Neural crest cell (in vitro differentiated cells): ENCODE measurements at places on chromosomes 16 and 17.

DNA sequence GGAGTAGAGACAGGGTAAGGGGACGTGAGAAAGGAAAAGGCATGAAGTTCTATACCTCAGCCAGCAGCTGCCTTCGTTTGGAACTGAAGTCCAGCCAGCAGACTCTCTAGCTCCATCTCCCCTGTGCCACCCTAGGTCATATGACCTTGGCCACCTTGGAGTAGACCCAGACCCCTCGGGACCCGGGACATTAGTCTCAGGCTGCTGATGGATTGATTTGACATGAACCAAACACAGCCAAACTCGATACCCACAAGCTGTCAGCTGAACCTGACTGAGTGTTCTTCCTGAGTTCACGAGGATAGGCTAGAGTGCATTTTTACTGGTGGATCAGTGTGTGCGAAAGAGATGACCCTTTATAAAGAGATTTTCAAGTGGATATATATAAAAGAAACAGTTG is 68.5 kb downstream of the YPEL2 start:
- DNase-seq, result no peak
- H3K36me3 ChIP-seq, result peaks cover 6% of the 10 kb centered on the region
- no peak overlapping the region for H3K27ac ChIP-seq
- H3K27me3 ChIP-seq, result no peaks in the 10 kb centered on the region

- DNase-seq, result no peak
- no peak overlapping the region for H3K27ac ChIP-seq
- no peaks in the 10 kb centered on the region for H3K36me3 ChIP-seq
- peak overlapping the region; percentile 22 for H3K4me3 ChIP-seq
- peaks cover 30% of the 10 kb centered on the region for H3K4me1 ChIP-seq
- H3K27me3 ChIP-seq, result peaks cover 3% of the 10 kb centered on the region
These were observed 6.1 kb upstream of the PDP2 start for GRCh38 chr16:66874079-66874775.

DNA sequence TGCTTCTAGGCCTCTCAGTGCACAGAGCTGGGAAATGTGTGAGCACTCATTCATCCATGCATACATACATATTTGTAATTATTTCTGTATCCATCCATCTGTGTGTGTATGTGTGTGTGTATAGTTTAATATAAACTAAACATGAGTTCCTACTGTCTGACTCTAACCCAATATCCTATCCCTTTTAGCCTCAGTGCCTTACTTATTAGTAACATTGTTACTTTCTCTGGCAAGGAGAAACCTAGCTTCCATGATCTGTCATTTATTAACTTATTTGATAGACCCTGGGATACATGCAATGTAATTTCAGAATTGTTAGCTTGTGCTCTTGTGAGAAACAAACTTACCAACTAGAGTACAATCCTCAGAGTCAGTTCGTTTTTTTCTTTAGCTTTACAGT is 59.0 kb upstream of the WSCD1 start:
- H3K4me1 ChIP-seq, result peaks cover 6% of the 10 kb centered on the region
- no peak overlapping the region for H3K4me3 ChIP-seq
- H3K27me3 ChIP-seq, result no peaks in the 10 kb centered on the region
- H3K27ac ChIP-seq, result no peak overlapping the region
- H3K36me3 ChIP-seq, result no peaks in the 10 kb centered on the region

DNA sequence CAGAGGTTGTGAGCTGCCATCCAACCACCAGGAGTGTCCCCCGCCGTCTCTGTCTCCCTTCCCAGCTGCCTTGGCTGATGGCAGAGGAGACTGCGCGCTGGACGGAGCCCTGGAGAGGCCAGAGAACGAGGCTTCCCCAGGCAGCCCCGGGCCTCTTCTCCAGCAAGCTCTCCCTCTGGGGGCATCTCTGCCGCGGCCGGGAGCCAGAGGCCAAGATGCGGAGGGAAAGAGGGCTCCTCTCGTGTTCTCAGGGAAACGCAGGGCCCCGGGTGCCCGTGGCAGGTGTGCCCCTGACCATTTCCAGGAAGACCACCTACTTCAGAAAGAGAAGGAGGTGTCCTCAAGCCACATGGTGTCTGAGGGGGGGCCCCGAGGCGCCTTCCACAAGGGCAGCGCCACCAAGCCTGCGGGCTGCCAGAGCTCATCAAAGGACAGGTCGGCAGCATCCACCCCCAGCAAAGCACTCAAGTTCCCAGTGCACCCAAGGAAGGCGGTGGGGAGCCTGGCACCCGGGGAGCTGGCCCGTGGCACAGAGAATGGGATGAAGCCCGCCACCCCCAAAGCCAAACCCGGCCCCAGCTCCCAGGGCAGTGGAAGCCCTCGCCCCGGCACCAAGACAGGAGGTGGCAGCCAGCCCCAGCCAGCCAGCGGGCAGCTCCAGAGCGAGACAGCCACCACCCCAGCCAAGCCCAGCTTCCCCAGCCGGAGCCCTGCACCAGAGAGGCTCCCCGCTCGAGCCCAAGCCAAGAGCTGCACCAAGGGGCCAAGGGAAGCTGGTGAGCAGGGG is 14.8 kb upstream of the ZFPM1 start:
- no peak overlapping the region for H3K4me3 ChIP-seq
- no peak for DNase-seq
- H3K36me3 ChIP-seq, result no peaks in the 10 kb centered on the region
- H3K27ac ChIP-seq, result no peak overlapping the region
- H3K27me3 ChIP-seq, result no peaks in the 10 kb centered on the region
- no peaks in the 10 kb centered on the region for H3K4me1 ChIP-seq

DNA sequence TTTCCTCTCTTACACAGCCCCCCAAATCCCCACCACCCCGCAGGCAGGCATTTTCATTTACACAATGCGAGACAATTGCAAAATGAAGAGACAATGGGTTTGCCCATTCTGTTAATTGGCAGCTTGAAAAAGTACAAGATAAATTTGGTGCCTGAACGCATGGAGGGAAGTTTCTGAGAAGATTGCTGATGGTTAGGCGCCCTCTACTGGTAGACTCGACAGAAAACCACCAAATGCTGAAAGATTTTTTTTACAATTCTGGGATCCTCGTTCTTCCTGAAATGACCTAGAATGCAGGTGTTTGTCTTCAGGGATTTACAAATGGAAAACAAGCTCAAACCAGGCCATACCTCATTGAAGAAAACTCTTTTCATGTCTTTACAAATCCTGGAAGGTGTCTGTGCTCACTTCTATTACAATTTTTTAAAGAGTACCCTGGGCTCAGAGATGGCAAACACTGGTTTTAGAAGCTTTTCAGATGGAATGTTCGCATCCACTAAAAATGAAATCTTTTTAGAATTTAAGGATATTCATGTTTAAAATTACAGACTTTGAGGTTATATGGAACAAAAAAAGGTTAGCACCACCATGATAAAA is 338.5 kb downstream of the PMP22 start:
- peaks cover 39% of the 10 kb centered on the region for H3K4me1 ChIP-seq
- no peaks in the 10 kb centered on the region for H3K27me3 ChIP-seq
- DNase-seq, result peak; percentile 63

DNA sequence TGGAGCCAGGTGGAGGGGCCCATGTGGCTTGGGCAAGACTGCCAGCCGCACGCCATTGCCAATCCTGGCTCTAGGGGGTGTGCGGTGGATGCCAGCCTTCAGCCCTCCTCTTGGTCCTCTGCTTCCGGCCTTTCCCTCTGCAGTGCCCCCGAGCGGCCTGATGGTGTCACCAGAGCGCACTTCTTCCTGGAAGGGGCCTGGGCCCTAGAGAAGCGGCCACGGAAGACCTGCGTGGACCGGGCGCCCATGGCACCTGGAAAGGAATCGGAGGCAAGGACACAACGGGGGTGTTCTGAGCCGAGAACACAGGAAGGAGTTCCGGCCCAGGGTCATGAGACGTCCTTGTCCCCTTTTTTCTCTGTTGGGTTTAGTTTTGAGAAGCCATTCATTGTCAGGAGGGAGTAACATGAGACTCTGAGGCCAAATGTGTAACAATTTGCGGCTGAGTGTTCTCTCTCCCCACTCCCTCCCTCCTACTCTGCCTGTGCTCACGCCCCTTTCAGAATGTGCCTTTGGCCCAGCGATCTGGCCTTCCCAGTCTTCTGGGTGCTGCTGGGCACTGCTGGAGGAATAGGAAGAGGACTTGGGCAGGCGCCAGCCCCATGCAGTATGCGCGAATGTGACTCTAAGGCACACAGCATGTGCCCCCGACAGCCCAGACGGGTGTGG is 92.8 kb downstream of the IRX3 start:
- H3K36me3 ChIP-seq, result no peaks in the 10 kb centered on the region
- DNase-seq, result peak; percentile 82
- peak overlapping the region; percentile 50 for H3K27ac ChIP-seq
- no peak overlapping the region for H3K4me3 ChIP-seq
- H3K4me1 ChIP-seq, result peaks cover 25% of the 10 kb centered on the region

- no peak overlapping the region for H3K27ac ChIP-seq
- no peaks in the 10 kb centered on the region for H3K36me3 ChIP-seq
- no peaks in the 10 kb centered on the region for H3K27me3 ChIP-seq
- H3K4me3 ChIP-seq, result no peak overlapping the region
These were observed 10.2 kb downstream of the CRYBA1 start for GRCh38 chr17:29256735-29257466.

GRCh38 chr17:80969030-80969673 is 22.5 kb upstream of the CHMP6 start:
- H3K4me1 ChIP-seq, result peaks cover 9% of the 10 kb centered on the region
- H3K27me3 ChIP-seq, result no peaks in the 10 kb centered on the region
- H3K27ac ChIP-seq, result peak overlapping the region; percentile 27
- peaks cover 4% of the 10 kb centered on the region for H3K36me3 ChIP-seq
- no peak for DNase-seq
- H3K4me3 ChIP-seq, result peak overlapping the region; percentile 27

GRCh38 chr16:89934611-89935553 is 11.7 kb downstream of the TUBB3 start:
- no peaks in the 10 kb centered on the region for H3K4me1 ChIP-seq
- no peak for DNase-seq
- H3K27ac ChIP-seq, result no peak overlapping the region
- no peaks in the 10 kb centered on the region for H3K27me3 ChIP-seq
- peaks cover 24% of the 10 kb centered on the region for H3K36me3 ChIP-seq

GRCh38 chr17:44279666-44280391 is 11.9 kb upstream of the SLC4A1 start:
- no peak overlapping the region for H3K27ac ChIP-seq
- peaks cover 16% of the 10 kb centered on the region for H3K27me3 ChIP-seq
- H3K4me3 ChIP-seq, result no peak overlapping the region
- peak; percentile 11 for DNase-seq
- H3K36me3 ChIP-seq, result no peaks in the 10 kb centered on the region
- peaks cover 11% of the 10 kb centered on the region for H3K4me1 ChIP-seq

GRCh38 chr17:30376621-30377452 is 1.9 kb upstream of the CPD start:
- no peak for DNase-seq
- H3K4me1 ChIP-seq, result peaks cover 43% of the 10 kb centered on the region
- H3K27me3 ChIP-seq, result peaks cover 21% of the 10 kb centered on the region
- H3K27ac ChIP-seq, result no peak overlapping the region

GRCh38 chr17:77754956-77755355 is 203.5 kb upstream of the TNRC6C start:
- no peaks in the 10 kb centered on the region for H3K36me3 ChIP-seq
- H3K4me1 ChIP-seq, result no peaks in the 10 kb centered on the region
- H3K27me3 ChIP-seq, result no peaks in the 10 kb centered on the region
- no peak overlapping the region for H3K27ac ChIP-seq

DNA sequence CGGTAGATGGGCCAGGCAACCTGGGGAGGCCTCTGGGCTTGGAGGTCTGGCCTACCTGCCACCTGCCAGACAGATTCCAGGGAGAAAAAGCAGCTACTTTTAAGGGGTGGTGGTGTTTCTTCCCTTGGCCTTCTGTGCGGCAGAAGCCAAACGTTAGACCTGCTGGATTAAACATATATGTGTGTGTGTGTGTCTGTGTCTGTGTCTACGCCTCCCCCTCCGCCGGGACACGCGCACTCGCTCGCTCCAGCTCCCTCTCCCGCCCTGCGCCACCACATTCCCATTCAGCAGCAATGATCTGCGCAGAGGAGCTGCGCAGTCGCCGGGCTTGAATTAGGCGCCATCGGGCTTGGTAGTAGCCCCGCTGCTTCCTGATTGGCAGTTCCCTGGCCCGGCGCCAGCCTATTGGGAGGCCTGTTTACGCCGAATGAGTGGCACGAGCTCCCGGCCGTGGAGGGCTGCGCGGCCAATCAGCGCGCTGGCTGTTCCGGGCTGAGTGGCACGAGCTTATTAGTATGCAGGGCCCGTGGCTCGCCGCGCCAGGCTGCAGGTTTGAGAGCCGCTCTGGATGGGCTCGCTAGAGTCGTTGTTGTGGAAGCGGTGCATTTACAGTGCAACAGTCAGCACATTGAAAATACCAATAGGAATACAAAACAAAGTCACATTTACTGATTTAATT is at the start of gene BAHCC1:
Gene BAHCC1, plus strand, starts transcription at position 537 of the 679 bp plus-strand sequence. CDS start 4,283 bp downstream, outside the sequence.
- peak within 1 kb of the TSS; percentile 96 for H3K27ac ChIP-seq
- H3K4me3 ChIP-seq, result peak within 1 kb of the TSS; percentile 99
- H3K36me3 ChIP-seq, result peaks cover 11% of the 10 kb centered on the region
- DNase-seq, result peak; percentile 97
- peaks cover 56% of the 10 kb centered on the region for H3K4me1 ChIP-seq

GRCh38 chr17:35786941-35787432 is 8.5 kb downstream of the MMP28 start:
- no peak overlapping the region for H3K27ac ChIP-seq
- H3K27me3 ChIP-seq, result peaks cover 37% of the 10 kb centered on the region
- no peak for DNase-seq
- H3K36me3 ChIP-seq, result no peaks in the 10 kb centered on the region

DNA sequence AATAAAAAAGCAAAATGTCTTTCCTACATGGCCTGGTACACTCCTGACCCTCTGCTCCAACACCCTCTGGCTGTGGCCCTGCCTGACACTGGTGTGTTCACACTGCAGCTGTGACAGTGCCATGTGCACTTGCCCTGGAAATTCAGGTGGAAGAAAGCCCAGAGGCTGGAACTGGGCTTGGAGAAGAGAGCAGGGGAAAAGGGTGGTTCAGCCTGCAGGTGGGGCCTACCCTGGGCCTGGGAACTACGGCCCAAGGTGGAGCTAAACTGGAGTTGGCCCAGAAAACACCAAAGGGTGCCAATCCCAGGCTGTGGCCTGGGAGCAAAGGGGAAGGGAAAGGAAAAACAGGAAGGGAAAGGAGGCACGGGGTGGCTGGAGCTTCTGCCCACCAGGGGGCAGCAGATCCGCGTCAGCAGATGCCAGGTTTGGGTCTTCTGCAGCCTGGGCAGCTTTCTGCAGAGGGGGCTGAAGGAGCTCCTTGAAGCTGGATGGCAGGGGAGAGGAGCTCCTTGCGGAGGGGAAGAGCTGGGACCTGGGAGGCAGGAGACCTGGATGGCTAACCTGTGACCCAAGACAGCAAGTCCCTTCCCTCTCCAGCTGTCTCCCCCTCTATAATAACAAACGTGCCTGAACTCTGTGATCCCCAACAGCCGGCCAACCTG is 15.4 kb upstream of the CTCF start:
- H3K4me1 ChIP-seq, result peaks cover 3% of the 10 kb centered on the region
- H3K36me3 ChIP-seq, result peaks cover 4% of the 10 kb centered on the region
- H3K27me3 ChIP-seq, result peaks cover 7% of the 10 kb centered on the region
- DNase-seq, result peak; percentile 79

DNA sequence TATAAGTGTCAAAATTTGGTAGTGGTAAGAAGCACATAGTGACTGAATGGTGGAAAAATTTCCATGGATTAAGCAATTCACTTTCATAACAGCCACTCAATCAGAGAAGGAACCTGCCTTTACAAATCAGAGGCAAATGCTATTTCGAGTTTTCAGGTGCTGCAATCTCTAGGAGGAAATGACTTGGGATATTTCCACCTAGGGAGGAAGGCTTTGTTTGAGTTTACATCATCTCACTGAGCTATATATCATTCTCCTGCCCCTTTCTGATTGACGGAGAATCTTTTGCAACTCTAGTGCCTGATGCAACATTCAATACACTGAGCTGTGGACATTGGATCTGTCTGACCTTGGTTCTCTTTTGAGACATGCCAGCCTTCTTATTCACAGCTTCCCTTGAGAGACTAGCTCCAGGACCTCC is 26.3 kb downstream of the MARCHF10 start:
- peaks cover 5% of the 10 kb centered on the region for H3K36me3 ChIP-seq
- peaks cover 21% of the 10 kb centered on the region for H3K4me1 ChIP-seq
- no peak overlapping the region for H3K27ac ChIP-seq
- H3K4me3 ChIP-seq, result no peak overlapping the region

GRCh38 chr16:57624806-57625500 is 3.5 kb upstream of the ADGRG1 start:
- no peaks in the 10 kb centered on the region for H3K27me3 ChIP-seq
- peaks cover 73% of the 10 kb centered on the region for H3K4me1 ChIP-seq
- peak overlapping the region; percentile 93 for H3K27ac ChIP-seq
- no peak for DNase-seq
